ENCODE measurements at places on chromosomes 2 and 18.

GRCh38 chr18:47063096-47063495 is 27.7 kb upstream of the ELOA2 start:
- no peak for DNase-seq

- no peak for DNase-seq
Observed at GRCh38 chr2:77310416-77310815, 211.8 kb downstream of the LRRTM4 start.

- no peak for DNase-seq
Observed at GRCh38 chr2:223247136-223247535, 195.1 kb downstream of the KCNE4 start.

- no peak for DNase-seq
Observed at GRCh38 chr2:17822445-17823117, 6.3 kb downstream of the MSGN1 start.

DNA sequence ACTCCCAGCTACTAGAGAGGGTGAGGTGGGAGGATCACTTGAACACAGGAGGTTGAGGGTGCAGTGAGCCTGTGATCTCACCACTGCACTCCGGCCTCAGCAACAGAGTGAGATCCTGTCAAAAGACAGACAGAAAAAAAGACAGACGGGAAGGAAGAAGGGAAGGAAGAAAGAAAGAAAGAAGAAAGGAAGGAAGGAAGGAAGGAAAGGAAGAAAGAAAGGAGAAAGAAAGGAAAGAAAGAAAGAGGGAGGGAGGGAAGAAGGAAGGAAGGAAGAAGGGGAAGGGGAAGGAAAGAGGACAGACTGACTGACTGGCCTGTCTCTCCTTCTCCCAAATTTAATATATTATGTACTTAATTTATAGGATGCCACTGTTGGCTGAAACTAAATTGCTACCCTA is 21.6 kb downstream of the SP9 start:
- no peak for DNase-seq

DNA sequence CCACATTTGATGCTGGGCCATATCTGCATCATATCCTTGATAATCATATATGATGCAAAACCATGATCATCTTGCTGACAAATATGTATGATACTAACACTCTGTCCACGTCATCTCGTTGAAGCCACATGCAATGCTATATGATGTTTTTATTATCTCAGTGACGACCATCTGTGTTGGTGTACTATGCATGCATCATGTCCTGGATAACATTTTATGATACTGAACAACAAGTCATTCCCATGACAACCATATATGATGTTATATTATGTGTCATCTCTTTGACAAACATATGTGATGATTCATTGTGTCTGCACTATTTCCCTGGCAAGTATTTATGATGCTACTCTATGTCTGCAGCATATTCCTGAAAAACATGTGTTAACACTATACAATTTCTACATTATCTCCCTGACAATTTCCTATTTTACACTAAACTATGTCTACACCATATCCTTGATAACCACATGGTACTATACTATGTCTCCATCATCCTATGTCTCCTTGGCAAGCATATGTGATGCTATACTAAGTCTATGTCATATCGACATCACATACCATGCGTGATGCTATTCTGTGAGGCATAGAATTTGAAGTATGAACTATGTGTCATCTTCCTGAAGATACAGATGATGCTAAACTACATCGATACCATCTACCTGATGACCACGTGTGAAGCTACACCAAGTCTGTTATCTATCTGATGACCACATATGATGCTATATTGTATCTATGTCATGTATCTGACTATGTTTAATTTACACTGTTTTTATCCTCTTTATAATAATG is 37.0 kb downstream of the DAW1 start:
- no peak for DNase-seq

GRCh38 chr2:220212296-220213080 is 585.1 kb downstream of the SLC4A3 start:
- no peak for DNase-seq

GRCh38 chr2:122255924-122256323 is 500.5 kb downstream of the TSN start:
- no peak for DNase-seq

- no peak for DNase-seq
Observed at GRCh38 chr18:75212751-75213090, 2.1 kb downstream of the TSHZ1 start.

DNA sequence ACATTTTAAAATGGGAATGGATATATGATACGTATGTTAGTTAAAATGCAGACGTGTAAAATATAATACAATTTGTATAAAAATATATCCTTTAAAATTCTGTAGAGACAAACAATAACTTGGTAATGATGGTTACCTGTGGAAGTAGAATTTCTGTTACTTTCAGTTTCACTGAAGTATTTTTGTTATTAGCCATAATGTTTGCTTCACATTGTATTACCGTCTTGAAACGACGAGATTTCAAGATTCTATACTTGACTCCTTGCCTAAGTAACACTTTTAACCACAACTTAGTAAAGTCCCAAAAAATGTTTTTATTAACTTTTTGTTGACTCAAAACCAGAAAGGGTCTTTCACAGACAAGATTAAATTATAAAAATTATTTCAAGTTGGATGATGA is 488.3 kb upstream of the VRK2 start:
- DNase-seq, result no peak

DNA sequence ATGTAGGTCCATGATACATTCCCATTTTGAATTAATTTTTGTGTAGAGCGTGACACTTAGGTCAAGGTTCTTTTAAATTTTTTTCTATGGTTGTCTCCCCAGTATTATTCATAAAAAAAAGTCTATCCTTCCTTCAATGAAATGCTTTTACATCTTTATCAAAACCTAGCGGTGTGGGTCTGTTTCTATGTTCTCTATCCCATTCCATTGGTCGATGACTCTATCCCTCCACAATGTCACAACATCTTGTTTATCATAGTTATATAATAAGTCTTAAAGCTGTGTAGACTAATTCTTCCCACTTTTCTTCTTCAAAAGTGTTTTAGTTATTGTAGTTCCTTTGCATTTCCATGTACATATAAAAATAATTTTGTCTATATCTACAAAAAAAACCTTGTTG is 47.2 kb upstream of the GPR17 start:
- DNase-seq, result no peak

- DNase-seq, result no peak
Observed at GRCh38 chr2:29733965-29734364, 187.4 kb downstream of the ALK start.

DNA sequence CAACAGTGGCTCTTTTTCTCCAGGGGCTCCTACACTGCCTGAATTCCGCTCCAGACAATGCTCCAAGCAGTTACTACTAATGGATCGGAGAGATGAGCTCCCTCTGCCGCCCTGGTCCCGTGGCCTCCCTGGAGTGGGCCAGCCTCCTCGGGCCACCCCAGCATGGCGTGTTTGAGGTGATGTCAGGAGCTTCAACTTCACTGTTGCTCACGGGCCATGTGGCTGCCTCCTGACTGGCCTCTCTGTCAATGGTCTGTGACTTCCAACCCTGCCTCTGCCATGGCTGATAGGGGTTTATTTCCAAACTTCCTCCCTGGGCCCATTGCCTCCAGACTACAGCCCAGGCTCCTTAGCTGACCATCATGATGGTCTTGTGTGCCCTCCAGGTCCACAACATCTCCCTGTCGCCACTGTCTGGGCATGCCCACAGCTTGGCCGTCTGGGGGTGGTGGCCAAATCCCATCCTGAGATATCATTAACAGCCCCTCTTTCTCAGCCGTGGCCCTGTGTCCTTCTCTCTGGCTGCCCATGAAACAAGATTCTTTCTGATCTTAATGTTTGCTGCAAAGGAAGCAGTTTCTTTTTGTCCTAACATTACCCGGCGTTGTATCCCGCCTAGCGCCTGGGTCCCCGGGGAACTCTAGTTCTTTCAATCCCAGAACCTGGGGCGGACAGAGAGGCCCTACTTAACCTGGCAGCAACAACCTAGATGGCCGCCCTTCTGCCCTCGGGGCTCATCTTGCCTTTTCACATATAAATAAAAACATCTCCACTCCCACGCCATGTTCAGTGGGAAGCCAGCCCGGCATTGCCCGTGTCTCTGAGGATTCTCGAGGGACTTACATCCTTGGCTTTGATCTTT is 38.1 kb downstream of the ATOH8 start:
- DNase-seq, result no peak

DNA sequence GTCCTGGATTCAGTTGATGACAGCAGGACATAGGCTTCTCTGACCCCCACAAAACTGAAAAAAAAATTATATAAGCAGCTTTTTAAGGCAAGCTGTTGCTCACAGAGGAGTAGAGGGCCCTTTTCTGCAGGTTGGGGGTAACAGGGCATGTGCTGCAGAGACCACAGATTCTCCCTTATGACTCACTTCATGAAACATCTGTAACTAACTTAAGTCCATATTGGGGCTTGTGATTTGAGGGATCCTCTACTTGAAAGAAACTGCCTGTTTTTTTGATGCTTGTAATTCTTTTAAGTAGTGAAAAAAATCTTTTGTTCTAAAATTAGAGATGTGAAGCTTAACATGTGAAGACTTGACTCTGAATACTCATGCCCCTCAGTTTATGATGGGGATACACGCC is 33.4 kb downstream of the XRCC5 start:
- DNase-seq, result no peak

DNA sequence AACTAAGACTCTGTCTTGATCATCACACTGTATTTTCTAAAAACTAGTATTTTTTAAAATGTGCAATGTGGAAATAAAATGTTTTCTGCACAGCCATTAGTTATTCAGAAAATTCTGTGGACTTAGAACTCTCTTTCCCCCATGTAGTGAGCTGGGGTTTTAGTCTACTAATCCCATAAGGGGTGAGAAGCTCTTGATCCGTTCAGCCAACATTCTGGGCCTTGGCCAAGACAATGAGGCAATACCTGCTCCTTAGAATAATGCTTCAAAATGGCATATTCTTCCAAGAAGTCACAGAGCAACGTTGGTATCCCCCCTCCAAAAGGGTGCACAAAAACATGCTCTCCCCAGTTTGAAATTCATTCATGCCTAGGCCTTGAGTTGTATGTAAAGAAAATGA is 4.0 kb downstream of the REEP1 start:
- DNase-seq, result no peak

DNA sequence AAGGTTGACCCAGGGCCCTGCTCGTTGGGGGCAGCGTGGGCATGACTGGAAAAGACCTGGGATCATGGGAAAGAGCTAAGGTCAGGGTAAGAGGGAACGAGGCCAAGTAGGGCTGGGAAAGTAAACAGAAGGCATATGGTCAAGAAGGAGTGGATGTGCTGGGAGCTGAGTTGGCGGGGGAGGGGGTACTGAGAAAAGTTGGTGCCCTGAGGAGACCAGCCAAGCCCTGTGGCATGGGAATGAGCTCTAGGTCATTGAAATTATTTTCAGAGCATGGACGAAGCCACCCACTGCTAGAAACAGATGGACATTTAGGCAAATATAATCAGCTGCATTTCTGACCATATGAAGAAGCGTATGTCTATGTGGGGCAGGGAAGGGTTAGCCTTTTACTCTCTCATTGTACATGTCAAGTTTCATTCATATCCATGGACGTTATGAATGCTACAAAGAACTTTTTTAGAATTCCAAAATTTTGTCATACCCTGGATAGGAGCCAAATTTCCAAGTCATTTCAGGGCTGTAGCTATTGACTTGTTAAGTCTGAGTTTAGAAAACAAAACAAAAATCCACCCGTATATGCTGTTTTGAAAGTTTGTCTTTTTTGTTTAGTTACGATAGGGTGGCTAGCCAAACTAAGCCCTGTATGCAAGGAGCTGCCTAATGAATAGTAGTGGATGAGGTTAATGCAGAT is 19.1 kb downstream of the MAPRE2 start:
- no peak for DNase-seq

- DNase-seq, result no peak
Observed at GRCh38 chr2:216678813-216679657, 16.3 kb downstream of the IGFBP5 start.

GRCh38 chr18:75739682-75740081 is 312.2 kb upstream of the SMIM21 start:
- DNase-seq, result no peak

DNA sequence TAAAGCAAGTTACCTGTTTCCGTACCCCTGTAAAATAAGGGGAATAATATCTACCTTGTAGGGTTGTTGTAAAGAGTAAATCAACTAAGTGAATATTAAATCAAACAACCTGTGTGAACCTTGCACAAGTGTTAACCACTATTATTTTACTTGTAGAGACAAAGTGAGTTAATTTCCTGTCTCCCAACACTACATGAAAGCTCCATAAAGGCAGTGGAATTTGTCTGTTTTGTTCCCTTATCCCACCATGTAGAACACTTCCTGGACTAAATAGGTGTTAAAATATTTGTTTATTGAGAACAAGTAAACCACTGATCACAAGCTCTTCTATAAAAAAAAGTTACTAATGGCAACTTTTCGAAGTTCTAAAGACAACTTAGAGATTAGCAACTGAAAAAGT is 3.3 kb downstream of the ARL5A start:
- DNase-seq, result no peak

DNA sequence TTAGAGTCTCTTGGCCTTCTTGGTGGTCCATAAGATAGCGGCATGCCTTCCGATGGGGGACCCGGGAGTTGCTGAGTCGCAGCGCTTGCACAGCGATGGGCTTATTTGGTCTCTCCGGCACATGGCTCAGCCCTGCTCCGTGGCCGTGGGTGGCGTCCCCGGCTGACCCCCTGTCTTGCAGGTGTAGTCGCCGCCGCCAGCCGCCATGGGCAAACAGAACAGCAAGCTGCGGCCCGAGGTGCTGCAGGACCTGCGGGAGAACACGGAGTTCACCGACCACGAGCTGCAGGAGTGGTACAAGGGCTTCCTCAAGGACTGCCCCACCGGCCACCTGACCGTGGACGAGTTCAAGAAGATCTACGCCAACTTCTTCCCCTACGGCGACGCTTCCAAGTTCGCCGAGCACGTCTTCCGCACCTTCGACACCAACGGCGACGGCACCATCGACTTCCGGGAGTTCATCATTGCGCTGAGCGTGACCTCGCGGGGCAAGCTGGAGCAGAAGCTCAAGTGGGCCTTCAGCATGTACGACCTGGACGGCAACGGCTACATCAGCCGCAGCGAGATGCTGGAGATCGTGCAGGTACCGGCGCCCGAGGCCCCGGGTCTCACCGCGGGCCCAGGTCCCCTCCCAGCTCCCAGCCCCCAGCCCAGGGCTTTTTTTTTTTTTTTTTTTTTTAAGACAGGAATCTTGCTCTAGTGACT is 28.4 kb downstream of the ODC1 start:
- no peak for DNase-seq

DNA sequence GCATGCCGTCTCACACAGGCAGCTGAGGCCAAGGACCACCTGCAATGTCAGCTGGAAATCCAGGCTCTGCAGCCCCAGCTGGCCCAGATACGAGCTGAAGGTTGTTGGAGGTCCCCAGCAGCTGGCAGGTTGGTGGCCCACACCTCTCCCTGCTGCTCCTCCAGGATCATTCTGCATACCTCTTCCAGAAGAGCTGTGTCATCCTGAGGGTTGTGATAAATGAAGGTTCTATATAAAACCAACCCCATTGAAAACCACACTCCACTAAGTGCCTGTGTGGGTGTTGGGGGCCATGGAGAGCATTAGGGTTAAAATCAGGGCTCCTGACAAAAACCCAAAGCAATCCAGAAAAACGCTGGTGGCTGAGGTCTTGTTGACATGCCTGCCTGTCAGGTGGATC is 50.4 kb downstream of the C1QL2 start:
- no peak for DNase-seq

Measured in activated T-cell treated with anti-CD3 and anti-CD28 coated beads for 48 hours (primary cell).